H54 (cell line): ENCODE measurements at places on chromosomes 12 and 14.

DNA sequence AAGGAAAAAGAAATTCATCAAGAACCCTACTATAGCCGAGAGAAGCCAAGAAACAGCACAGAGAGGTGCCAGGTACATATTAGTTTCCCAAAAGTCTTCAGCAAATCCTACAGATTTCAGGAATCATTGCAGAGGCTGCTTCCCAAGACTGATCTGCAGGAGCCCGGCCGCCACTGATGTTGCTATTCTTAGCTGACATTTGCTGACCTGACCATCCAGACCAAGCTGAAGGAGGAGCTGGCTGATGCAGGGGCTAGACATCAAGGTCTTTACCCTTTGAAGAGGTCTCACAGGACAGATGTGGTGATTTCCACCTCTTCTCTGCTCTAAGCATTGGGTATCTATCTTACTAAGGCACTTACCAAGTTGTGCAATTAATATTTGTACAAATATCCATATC is 444.8 kb upstream of the SOX5 start:
- DNase-seq, result no peak

DNA sequence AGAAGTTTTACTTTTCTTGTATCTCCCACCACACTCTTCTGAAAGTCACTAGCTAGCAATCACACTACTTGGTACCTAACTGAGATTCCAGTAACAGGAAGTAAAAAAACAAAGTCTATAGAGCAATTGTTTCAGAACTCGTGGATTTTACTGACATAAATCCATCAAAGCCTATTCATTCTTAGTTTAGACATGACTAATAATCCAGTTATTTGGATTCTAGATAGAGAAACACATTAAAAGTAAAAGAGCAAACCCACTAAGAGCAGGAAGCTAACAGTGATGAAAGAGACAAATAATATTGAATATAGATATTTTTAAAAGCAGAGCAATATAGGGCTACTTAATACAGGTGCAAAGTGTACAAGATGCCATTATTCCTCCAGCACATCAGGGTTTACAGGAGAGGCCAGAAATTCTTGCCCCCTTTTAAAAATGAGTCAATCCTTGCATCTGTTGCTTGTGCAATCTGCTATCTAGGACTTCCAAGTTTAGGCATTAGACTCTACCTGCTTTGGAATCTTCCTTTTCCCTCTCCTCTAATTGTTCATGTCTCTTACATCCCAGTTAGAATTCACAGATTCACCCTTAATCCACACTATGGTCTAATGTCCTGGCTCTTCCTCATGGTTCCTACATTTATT is 6.0 kb downstream of the HEATR5A start:
- DNase-seq, result no peak

DNA sequence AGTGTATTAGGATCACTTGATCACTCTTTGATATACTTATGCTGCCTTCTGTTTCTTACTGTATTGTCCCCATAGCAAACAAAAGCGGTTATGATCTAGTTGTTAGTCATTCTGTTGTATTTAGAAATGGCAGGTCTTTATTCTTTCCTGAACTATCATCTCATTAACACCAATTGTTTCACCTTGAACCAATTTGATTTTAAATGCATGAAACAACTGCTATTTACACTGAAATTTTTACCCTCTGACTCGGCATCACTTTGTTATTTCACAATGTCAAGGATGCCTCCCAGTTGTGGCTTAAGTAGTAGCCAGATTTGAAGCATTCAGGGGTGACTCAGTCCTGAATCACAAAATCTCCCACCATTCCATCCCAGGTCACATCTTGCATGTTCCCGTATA is 303.5 kb downstream of the EGLN3 start:
- peak; percentile 9 for DNase-seq

- no peak for DNase-seq
Observed at GRCh38 chr14:68516342-68516741, 276.5 kb downstream of the ZFP36L1 start.

DNA sequence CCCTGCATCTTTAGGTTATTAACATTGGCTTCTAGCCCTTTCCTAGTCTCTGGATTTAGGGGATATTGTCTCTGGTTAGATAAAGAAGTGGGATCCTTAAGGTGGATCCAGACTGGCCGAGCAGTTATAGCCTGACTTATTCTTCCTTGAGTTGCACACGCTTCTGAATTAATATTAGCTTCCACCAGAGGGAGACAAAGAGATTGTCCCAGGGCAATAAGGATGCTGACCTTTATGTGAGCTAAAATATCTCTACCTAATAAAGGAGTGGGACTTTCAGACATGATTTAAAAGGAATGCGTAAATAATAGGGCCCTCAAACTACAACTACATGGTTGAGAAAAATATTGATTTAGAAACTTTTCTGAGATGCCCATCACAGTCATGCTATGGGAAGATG is 139.7 kb downstream of the SLCO1B3 start:
- DNase-seq, result no peak

- DNase-seq, result no peak
Observed at GRCh38 chr12:125029761-125030358, 35.4 kb upstream of the AACS start.

- no peak for DNase-seq
Observed at GRCh38 chr12:76446090-76446489, 97.9 kb upstream of the BBS10 start.

DNA sequence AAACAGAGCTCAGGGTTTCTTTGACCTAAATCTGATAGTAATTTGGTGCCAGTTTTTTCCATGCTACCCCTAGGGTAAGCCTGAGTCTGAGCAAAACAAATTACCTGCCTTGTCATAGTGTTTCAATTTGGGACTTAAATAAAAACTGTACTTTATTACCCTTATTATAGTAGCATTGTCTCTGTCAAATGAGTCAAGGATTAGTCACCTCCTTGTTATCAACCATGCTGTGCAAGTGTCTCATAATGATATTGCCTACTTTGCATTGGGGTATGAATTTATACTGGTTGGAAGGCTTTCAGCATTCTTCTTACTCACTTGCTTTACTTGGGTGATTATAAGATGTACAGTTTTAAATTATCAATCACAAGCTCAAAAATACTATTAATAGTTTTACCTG is 380.0 kb downstream of the LRFN5 start:
- DNase-seq, result no peak

- no peak for DNase-seq
Observed at GRCh38 chr12:91178139-91178561, 4.5 kb downstream of the DCN start.

GRCh38 chr12:51424662-51425539 is at the start of gene SLC4A8:
SLC4A8 (plus strand) TSS chr12:51424831; CDS start chr12:51424988, 157 bp downstream.
- DNase-seq, result peak; percentile 94

GRCh38 chr14:96673706-96674105 is 123.5 kb upstream of the VRK1 start:
- DNase-seq, result no peak

DNA sequence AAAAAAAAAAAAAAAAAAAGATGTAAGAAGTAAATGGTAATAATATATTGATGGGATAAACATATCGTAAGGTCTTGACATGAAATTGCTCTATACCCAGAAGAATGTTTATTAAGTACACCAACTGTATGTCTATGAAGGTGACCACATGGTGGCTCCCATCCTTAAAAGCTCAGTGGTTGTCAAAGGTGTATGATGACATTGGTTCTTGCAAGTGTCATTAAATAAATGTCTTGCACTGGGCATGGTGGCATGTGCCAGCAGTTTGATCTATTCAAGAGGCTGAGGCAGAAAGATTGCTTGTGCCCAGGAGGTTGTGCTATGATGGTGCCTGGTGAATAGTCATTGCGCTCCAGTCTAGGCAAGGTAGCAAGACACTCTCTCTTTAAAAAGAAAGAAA is 10.4 kb downstream of the CCT2 start:
- DNase-seq, result no peak

- DNase-seq, result no peak
Observed at GRCh38 chr14:69682621-69683263, 71.3 kb downstream of the SUSD6 start.

- DNase-seq, result no peak
Observed at GRCh38 chr14:81430235-81430634, 30.1 kb upstream of the STON2 start.

DNA sequence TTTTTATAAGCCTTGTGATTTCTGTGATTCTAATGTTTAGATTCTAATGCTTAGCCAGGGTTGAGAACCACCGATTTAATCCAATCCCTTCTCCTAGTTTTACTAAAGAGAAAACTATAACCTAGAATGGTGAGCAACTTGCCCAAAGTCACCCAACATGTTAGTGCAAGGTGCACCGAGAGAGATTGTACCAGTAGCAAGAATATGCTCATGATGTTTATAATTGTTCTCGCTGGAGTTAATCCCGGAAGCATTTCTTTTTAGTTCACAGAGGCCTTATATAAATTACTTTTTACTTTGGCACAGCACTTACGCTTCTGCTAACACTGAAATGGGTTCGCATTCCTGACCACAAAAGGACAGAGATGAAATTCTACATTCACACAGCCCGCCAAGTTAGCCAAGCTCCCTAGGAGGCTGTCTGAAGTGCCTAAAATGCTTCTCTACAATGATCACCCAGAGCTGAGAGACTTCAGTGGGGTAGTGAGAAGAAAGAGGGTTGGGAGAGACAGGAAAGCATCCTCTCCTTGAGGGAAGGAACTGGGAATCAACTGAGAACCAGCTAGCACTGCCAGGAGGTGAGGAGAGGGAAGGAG is 579 bp upstream of the BLOC1S1 start:
- no peak for DNase-seq

DNA sequence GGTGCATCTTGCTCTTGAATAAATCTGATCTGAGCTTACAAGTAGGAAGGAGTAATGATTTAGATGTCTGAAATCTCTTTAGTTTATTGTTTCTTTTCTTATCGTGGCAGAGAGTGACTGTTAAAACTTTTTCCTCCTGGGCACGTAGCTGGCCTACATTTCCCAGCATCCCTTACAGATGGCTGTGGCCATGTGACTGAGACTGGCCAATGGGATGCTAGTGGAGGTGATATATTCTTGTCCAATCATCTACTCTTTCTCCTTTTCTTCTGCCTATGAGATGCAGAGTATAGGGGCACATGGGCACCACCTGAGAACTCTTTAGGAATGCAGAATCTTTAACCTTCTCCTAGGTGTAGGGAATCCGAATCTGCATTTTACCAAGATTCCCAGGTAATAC is 237.3 kb downstream of the RGS6 start:
- no peak for DNase-seq

DNA sequence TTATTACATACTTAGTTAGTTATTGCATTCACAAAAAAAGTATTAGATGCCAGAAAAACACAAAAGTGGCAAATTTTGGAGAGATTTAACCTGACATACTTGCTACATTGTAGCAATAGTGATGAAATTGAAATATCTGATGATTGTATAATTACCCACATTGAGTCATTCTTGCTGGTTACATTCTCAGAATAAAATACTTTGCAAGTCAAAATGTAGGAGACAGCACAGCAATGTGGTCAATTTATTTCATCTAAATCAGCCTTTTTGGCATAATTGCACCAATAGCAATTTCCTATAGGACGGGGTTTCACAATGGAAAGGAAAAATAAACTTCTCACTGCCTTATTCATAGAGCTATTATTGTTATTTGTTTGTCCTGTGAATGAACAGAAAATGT is 125.0 kb upstream of the ETV6 start:
- no peak for DNase-seq

DNA sequence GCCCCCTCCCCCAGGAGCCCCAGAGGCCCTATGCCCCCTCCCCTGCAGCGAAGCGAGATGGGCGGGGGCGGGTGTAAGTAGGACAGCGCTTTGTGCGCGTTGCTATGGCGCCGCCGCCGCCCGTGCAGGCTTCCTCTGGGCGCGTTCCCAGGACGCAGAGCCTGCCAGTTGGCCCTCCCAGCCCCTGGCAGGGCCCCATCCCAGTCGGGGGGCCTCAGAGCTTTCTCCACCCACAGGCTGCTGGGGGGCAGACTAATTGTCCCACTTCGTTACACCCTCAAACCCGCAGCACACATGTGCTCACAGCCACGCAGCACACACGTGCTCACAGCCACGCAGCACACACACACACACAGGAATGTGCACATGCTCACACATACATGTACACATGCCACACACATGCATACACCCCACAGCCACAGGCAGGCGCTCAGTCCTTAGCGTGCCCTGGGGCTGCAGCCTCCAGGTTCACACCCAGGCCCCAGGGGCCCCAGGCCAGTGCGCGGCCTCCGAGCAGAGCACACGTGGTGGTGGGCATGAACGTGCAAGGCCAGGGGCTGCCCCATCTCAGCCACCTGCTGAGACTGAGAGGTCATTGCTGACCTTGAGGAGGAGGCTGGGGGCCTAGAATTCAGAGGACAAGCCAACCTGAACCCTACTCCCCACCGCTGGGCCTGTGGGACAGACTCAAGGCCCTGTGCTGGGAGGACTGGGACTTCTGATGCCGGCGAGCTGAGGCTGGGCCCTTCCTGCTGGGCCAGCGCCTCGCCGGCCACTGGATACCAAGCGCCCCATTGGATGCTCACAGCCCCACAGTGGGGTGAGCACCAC is 15.6 kb downstream of the TRMT61A start:
- no peak for DNase-seq

DNA sequence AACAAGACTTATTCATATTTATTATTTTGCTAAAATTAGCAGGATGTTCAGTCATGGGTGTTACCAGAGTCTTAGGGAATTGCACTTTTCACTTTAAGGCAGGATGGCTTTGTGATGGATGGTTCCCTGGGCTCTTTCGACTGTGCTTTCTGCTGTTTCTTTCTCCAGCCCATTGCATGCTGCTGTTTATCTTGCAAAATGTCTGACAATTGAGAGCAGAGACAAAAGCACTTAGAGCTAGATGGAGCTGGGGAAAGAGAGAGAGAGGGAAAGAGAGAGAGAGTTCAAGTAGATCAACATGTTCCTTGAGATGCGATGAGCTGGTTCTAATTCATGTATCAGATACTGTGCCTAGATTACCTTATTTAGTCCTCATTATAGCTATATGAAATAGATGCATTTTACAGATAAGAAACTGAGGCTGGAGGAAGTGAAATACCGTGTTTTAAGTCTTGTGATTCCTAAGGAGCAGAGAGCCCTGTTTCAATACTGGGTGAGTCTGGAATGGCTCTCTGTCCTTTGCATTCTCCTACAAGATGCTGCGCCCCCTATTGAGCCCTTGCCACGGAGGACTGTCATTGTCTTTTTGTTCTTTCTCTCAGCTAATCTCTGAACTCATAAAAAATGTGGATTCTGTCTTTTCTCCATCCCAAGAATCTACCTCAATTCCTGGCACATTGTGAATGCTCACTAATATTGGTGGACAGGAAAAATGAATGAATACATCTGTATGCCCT is 227.9 kb downstream of the ALG10B start:
- no peak for DNase-seq

GRCh38 chr12:113359133-113359938 is 949 bp downstream of the PLBD2 start:
- no peak for DNase-seq

- no peak for DNase-seq
Observed at GRCh38 chr12:21656905-21657325, 727 bp downstream of the LDHB start.

- no peak for DNase-seq
Observed at GRCh38 chr14:85172290-85172689, 357.7 kb upstream of the FLRT2 start.

GRCh38 chr14:91374879-91375702 is 42.5 kb downstream of the CCDC88C start:
- no peak for DNase-seq

- no peak for DNase-seq
Observed at GRCh38 chr14:63881926-63882325, 29.1 kb downstream of the SYNE2 start.
